GM19239 (cell line): ENCODE measurements at places on chromosomes 1 and 21.
A peak's percentile ranks its signal among the peaks of the same experiment; 100 is the strongest.

GRCh38 chr1:228986093-228986904 lies 251.0 kb downstream of the RHOU start:
- DNase-seq = no peak

DNA sequence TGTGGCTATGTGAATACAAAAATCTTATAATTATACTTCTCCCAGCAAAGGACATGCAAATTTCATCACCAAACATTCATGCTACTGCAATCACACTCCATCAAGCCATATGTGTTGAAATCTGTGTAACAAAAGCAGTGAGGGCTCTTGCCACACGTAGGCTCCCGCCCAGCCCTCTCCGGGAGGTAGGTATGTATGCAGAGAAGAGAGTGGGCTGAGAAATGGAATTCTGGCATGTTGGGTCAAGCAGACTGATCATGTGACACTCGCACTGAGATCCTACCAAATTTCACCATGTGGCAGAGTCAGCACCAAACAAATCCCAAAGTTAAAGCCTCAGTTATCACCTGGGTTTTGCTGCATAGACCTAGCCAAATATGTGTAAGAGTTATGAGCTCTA lies 49.7 kb downstream of the APP start:
- no peak for DNase-seq

- no peak for DNase-seq
Observed at GRCh38 chr1:79190074-79190473, 183.5 kb upstream of the ADGRL4 start.

DNA sequence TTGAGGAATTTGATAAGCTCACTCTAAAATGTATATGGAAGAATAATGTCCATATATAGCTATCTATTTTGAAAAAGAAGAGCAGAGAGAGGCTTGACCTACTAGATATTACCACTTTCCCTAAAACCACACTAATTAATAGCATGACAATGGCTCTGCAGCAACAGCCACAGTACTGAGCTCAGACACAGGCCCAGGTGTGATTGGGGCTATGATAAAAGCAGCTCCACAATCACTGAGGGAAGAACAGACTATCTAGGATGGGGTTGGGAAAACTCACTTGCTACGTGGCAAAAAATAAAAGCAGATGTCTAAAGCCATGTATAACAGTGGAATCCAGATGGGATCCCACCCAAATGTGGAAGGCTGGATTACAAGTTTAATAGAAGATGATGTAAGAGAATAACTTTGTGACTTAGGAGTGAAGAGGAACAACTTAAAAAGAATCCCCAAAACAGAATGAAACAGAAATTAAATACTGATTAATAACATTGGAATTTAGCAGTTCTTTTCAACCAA lies 80.8 kb upstream of the RAB4A start:
- no peak for DNase-seq

DNA sequence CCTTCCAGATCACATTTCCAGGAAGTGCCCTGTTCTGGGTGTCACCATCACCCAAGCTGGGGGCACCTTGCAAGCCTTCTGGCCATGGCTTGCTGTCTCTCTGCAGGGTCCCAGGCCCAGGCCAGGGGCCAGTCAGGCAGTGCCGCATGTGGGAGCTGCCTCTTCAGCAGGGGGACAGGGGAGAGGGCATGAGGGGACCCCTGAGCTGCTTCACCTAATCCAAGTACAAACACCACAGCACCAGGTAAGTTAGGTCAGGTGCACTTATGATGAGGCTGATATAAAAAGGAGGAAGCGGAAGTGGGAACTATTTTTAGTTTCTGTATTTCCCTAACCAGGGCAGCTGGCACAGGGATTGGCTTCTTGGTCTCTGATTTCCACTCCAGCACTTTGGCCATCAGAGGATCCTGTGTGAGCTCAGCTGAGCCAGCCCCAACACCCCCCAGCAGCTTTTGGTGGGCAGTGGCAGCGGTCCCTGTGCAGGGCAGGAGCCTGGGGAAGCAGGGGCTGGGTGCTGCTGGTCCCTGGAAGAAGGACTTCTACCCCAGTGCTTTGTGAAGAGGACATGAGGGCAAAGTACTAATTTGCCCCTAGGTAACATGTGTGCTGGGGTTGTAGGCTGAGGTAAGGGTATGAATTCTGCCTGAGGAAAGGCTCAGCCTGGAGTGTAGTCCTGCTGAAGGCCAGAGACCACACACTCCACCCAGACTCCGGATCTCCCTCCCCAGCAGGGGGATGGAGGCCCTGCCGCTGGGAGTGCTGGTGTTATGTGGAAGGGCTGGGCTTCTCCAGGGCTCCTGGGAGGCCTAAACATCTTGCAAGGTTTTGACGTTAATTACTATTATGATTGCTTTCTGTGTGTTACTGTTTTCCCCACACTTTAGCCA lies 3.3 kb upstream of the PCBP3 start:
- no peak for DNase-seq

DNA sequence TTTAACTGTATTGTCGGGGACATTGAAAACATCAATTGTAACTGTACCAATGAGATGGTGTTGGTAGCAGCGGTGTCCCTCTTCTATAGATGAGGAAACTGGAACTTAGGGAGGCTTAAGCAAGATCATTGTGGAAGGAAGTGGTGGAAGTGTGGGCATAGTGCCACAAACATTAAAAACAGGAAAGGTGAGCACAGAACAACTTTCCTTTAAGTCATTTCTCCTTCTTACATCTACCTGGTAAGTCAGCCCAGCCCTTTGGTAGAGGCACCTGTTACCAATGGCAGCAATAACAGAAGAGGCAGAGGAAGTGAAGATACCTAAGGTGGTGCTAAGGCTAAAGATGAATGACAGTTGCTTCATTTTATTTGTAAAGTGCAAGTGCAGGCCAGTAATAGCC lies 12.0 kb upstream of the CTSS start:
- no peak for DNase-seq

DNA sequence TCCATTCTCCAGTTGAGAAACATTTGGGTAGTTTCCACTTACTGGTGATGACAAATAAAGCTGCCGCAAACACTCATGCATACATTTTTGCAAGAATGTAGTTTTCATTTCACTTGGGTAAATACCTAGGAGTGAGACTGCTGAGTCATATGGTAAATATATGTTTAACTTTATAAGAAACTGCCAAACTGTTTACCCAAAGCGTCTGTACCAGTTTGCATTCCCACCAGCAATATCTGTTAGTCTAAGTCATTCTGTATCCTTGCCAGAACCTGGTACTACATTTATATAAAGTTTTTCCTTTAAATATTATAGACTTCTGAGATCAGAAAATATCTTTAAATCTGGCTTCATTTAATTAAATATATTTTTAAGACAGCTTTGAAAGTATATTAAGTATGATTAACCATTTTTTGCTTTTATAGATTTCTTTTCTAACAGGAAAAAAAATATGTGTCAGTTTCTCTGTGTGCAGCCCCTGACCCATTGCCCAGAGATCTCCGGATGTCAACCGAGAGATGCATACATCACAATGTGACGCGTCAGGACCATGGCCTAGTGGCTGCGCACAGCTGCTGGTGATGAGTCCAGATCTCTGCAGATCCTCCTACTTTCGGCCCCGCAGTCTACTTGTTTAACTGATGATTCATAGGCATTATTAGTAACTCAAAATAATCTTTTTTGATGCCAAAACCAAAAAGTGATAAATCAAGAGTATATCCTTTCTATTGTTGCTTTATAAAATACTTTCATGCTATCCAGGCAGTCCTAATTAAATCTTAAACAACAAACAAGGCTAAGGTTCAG lies 227.1 kb upstream of the MAP1LC3C start:
- DNase-seq = no peak

DNA sequence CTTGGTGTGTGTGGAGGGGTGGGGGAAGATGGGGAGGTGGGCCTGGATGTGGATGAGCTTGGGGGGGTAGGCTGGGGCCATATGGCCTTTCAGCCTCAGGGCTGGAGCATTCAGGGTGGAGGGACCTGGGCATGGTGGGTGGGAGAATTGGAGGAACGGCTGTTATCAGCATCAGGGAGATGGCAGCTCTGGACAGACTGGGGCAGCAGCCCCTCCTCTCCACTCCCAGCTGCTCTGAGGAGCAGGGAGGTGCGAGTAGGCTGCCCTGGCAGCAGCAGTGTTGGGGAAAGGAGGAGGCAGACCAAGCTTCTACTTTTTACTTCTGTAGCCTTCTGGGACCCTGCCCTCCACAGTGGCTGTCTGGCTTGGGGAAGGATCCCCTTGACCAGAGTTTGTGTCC lies 10.2 kb downstream of the PPFIA4 start:
- no peak for DNase-seq

DNA sequence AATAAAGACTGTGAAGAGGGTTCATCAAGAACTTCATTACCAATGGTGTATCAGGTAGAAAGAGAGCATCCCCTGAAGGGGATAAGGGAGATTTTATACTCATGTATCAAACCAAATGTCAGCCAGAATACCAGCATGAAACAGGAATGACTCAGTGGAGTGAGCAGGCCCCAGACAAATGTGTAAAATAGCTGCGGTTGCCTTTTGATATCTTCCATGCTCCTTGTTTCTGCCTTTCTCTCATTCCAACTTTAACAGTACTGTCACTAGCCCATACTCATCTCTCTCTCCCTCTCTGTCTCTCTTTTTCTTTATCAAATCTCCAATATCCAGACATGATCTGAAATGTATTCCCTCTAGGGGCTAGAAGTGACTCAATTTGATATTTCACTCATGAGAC lies 47.8 kb downstream of the GPR88 start:
- no peak for DNase-seq

DNA sequence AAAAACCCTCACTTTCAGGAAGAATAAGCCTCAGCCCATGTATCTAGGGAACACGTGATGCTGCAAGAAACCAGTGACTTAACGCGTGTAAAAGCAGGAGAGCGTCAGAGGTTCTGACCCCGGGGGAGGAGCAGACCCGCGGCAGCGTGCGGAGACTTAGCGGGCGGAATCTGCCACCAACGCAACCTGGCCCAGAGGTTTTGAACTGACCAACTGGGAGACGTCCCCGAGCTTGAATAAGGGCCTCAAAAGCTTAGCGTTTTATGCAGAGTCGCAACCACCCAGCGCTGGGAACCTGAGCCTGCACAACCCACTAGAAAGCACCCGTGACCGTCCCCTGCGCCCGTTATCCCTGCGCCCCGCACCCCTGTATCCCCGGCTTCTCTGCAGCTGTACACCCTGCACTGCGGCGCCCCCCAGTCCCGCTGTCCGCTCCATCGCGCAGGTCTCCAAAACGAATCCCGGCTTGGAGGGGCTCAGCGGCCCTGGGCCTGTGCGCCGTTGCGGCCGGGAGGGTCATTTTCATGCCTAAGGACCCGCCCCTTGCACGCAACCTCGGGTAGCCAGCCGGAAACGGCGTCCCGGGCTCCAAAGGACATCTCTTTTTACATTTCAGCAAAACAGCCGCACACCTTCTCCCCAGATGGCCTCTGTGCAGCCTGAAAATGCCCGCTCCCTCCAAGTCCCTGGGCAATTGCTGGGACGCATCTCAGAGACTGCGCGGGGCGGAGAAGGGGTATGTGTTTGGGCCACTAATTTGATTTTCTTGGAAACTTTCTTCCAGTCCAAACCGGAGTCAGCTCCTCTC lies 29.4 kb upstream of the TRIM17 start:
- peak; percentile 36 for DNase-seq
